ENCODE measurements at places on chromosomes 1 and 21.

DNA sequence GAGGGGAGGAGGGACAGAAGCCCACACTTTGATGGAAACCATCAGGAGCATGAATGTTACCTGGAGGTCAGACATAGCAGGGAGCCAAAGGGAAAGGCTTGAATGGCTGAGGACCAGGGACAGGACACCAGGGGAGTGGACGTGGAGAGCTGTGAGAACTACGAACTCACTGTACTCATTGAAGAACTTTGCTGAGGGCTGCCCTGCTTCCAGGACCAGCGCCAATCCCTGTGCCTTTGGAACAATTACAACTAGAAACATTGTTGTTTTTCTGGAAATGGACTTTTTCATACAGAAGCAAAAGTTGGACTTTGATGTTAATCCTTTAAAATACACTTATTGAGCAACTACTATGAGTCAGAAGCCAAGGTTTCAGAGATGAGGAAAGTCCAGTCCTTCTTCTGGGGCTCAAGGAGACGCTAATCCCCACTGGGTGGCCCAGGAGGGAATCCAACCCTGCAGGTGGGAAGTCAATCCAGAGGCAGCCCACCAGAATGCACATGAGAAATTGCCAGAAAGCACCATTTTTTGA lies 12.9 kb downstream of the TSPAN2 start:
- DNase-seq: no peak

GRCh38 chr1:59506952-59507351 lies 210.1 kb downstream of the FGGY start:
- DNase-seq: no peak

GRCh38 chr1:151716405-151716762 lies 219 bp downstream of the CELF3 start:
- no peak for DNase-seq

DNA sequence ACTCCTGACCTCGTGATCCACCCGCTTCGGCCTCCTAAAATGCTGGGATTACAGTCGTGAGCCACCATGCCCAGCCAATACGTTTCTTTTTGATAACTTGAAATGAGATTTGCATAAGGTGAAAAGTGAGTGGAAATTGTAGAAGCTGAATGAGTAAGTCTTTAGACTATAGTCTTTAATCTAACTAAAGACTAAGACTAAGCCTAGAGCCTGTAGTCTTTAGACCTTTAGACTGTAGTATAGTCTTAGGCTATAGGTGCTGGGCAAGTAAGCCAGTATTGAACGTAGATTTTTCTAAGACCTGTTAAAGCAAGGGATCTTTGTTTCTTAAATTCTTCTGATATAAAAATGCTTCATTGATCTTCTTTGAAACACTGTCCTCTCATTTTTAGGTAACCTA lies 12.1 kb downstream of the PPP2R5A start:
- no peak for DNase-seq

DNA sequence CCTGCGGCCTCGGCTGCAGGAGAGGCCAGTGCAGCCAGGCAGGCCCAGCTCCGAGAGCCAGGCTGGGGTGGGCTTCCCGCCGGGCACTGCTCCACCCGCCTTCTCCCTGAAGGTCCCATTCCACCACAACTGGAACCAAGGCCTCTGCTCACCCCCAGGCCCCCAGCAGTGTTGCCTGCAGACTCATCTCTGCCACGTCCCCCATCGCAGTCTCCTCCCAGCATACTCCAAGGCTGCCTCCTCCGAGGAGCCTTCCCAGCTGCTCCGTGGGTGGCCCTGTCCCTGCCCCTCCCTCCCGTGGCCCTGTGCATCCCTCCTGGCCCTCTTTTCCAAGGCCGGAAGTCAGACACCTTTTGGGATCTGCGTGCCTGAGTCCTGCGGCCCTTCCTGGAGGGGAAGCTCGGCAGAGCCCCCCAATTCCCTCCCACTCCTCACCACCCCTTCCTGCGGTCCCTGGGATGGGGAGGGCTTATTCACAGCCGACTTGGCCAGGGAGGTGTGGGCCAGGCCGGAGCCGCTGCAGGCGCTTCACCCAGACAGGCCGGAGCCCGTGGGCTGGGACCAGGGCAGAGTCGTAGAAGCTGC lies 47.6 kb downstream of the SLX9 start:
- DNase-seq: no peak

GRCh38 chr1:100147875-100148274 lies 14.9 kb downstream of the TRMT13 start:
- DNase-seq: no peak

DNA sequence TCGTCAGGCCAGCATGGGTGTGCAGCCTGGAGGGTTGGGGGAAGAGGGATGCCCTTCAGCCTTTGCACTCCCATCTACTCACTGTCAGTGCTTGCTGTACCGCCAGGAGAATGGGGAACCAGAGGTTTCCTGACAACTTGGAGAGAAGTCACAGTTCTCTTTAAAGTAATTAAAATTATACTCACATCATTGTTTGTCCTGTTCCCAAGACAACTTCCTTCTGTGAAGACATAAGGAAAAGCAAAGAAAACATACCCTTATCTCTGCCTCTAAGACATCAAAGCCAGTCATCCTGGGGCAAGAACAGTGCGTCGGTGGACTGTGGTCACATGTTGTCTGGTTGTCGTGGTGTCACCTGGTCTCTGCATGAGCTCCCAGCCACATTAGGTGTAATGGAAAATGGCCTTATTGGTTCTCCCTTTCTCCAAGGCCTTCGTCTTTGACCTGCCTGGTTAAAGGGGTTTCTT lies 17.6 kb downstream of the TRAF5 start:
- DNase-seq: no peak

GRCh38 chr1:230299191-230300006 lies 126.7 kb downstream of the PGBD5 start:
- peak; percentile 8 for DNase-seq

DNA sequence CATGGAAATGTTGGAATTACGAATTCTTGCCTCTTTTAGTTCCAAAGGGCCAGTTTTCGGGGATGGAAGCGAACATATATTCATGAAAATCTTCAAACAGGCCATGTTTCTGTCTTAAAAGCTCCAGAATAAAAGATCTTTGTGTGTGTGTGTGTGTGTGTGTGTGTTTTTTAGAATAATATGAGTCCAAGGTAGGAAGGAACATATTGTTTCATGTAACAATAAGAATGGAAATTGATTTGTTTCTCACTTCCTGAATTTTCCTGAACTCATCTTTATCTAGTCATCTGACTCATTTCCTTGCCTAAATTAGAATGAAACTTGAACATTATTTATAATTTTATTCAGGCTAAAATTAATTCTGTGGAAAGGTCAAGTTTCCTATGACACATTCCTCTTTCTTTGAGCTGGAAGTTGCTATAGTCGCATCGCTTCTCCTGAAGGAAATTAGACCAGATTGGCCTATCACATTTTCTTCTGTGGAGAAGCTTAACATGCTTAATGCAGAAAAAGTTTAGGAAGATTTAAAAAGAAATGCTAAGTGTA lies 805.1 kb upstream of the ADAMTS5 start:
- DNase-seq: no peak

All from activated naive CD4-positive, alpha-beta T cell treated with anti-CD3 and anti-CD28 coated beads, Interleukin-2, amount 10 ng/mL, durations not matched to agents 7 days and 5 days (primary cell).